ENCODE measurements at places on chromosomes 7 and 10.

DNA sequence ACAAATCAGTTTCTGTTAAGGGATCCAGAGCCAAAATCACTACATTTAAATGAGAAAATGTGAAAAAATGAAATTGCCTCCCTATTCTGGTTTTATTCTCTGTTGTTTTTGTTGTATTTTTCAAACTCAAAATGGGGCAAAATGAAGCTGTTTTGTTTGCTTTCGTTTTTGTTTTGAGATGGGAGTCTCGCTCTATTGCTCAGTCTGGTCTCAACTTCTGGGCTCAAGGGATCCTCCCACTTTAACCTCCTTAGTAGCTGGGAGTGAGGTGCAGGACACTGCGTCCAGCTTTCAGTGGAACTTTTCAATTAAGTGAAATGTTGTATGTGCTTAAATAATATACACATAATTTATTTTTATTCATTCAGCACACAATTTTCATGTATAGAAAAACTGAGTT, 205.0 kb downstream of the SORCS1 start:
- DNase-seq: no peak

- DNase-seq: no peak
These were observed 91.3 kb upstream of the BET1 start for GRCh38 chr7:94095316-94096009.

DNA sequence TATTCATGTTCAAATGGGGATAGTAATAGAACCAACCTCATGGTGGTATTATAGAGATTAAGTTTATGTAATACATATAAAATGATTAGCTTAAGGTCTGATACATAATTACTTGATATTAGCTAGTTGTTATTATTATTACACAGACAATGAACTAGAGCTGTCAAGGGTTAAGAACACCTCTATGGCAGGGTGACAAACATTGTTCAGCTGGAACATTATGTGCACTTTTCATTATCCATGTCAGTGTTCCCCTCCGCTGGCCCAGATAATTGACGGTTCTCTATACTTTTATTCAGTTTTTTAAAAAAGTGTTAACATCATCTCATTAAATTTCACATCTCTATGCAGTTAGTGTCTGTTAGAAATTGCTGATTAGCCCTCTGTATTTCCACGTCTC, 142.1 kb downstream of the CDK14 start:
- DNase-seq: no peak

DNA sequence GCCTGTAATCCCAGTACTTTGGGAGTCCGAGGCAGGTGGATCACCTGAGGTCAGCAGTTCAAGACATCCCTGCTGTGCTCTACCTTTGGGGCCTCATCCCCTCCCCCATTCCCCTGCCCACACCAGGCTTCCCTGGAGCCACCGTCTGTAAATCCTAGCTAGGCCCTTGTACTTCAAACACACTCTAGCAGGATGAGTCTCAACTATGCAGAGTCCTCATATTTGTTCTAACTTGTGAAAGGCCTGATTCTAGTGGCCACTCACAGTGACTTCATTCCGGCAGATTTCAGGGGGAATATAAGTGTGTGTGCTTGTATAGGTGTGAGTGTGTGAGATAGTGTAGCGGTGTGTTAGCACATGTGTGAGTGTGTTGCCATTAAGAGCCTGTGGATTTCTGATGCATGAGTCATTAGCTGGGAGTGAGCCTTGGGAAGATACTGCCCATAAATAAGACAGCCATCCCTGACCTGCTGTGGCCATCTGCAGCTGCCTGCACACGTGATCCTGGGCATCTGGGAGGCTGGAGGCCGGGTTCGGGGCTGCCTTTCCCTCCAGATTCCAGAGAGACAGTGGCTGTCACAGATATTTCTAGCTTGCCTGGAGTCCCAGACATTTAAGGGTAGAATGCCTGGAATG, 1.7 kb upstream of the NEURL1 start:
- no peak for DNase-seq

- DNase-seq: no peak
These were observed 27.7 kb upstream of the PRKAR1B start for GRCh38 chr7:754531-755412.

DNA sequence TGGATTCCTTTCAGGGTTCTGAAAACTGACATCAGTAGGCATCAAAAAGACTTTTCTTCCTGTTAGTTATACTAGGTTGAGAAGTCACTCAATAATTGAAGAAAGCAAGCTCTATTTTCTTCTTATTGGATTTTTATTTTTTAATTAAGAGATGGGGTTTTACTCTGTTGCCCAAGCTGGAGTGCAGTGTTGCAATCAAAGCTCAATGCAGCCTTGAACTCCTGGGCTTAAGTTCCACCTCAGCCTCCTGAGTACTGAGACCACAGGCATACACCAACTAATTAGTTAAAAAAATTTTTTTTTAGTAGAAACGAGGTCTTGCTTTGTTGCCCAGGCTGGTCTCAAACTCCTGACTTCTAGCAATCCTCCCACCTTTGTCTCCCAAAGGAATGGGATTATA, 28.0 kb downstream of the PIP4K2A start:
- DNase-seq: no peak

- DNase-seq: no peak
These were observed 9.4 kb upstream of the CALML5 start for GRCh38 chr10:5508786-5509185.

GRCh38 chr10:64376167-64376566, 855.0 kb downstream of the REEP3 start:
- no peak for DNase-seq

- no peak for DNase-seq
These were observed 12.8 kb upstream of the LRRC4 start for GRCh38 chr7:128044064-128044463.

GRCh38 chr10:1374511-1375345, 318.5 kb downstream of the WDR37 start:
- DNase-seq: no peak

- DNase-seq: no peak
These were observed 161.9 kb downstream of the BMPER start for GRCh38 chr7:34067005-34067778.

DNA sequence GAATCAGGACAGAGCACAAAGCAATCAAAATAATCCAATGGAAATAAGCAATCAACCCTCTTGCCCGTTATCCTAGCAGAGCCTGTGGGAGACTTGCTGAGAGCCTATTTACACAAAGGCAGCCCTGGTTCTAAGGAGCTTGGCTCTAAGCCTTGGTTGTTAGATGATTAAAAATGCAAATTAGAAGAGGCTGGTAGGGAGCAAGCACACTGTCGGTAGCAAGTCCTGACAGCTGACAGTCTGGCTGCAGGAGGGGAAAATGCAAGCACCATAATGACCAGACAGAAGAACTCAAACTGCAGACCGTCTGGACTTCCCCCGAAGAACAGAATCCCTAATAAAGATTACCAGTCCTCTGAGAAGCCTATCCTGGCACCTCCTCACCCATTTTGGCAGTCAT, 131.8 kb upstream of the CTTNBP2 start:
- no peak for DNase-seq

DNA sequence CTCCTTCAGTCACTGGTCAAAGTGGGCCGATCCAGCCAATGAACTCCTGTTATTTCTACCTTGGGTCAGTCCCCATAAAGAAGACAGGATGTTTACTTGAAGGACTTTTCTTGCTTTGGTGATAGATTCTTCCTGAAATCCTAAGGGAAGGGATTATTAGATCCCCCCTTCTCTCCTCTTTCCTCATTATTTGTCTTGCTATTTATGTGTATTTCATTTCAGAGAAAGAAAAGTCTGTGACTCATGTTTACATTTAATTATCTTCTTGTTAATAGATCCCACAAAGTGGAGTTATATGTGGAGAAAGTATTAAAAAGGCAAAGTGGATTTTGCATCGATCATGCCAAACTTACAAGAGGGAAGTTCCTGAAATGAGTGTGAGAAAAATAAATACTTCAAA, 341.5 kb downstream of the PHTF2 start:
- no peak for DNase-seq

- DNase-seq: no peak
These were observed 75.1 kb downstream of the ANKRD61 start for GRCh38 chr7:6106140-6106904.

DNA sequence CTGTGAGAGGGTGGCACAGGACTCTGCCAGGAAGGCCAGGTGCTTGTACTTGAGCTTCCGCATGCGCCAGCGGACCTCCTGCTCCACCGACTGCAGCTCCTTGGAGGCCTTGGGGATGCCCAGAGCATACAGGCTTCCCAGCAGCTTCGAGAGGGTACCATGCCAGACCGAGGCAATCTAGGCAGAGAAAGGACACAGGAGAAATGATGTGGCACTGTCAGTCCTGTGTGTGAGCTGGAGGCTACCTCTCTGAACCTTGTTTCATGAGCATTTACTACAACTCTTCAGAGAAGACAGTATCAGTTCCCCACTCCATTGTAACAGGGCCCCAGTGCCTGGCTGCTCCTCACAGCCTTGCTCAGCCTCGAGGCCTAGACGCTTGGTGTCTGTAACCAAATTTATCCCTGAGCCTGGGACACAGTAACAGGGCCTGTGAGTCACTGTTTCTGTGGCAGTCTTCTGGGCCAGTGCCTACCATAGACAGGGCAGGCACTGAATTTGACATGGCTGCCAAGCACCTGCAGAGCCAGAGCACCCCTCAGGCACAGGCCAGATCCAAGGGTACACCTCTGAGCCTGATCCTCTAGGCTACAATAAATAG, 5.8 kb downstream of the TBRG4 start:
- DNase-seq: no peak

DNA sequence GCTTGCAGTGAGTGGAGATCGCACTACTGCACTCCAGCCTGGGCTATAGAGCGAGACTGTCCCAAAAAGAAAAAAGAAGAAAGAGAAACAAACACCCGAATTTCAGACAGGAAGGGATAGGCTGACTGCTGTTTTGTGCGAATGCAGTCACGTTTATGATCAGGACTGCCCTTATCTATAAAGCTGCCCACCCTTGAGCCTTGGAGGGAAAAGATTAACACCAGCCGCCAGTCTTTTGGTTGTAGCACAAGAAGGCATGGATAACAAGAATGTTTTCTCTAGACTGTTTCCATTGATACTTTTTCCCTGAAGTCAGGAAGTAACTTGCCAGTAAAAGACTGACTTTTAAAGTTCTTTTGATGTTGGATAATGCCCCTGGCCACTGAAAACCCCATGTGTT, 314.0 kb downstream of the BICC1 start:
- DNase-seq: no peak

DNA sequence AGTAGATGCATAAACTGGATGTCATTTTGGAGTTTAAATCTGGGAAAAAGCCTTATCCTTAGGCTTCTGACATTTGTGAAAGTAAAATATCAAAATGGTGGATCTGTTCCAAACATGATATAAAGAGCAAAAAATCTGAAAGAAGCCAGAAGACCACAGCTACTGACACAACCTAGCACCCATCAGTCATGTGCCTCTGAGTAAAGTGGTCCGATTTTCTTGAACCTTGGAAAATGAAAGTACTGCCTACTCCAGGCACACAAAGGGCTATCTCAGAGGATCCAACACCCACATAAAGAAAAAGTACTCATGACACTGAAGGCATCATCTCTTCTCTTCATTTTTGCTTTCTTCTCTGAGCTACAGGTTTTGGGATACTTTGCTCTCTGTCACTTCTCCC, 150.7 kb downstream of the KMT2E start:
- no peak for DNase-seq

DNA sequence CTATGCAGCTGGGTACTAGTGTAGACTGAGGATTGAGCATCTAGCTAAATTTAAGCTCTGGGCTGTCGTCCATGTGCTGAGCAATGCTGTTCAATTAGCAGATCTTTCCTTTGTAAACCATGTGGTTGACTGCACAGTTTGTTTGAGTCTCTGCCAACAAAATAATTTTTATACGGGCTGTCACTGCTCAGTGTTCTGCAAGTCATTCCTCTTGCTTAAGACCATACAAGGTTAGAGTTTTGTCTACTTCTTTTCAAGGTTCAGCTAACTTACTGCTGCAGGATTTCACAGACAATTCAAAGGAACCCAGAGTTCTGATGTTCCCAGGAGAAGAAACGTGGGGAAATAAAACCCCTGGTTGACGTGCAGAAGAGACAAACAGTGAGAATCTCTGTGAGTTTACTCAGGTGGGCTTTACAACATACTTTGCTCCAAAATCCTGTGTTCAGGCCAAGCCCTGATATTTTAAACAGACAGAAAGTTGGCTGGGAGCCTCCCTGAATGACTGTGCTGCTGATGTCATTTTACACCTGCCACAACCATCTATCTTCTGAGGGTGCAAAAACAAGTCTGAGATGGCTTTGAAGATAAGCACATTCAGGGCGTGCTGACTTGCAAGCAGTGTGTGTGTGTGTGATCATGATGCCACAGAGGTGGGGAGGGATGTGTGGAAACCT, 177.1 kb upstream of the SVIL start:
- peak; percentile 40 for DNase-seq

DNA sequence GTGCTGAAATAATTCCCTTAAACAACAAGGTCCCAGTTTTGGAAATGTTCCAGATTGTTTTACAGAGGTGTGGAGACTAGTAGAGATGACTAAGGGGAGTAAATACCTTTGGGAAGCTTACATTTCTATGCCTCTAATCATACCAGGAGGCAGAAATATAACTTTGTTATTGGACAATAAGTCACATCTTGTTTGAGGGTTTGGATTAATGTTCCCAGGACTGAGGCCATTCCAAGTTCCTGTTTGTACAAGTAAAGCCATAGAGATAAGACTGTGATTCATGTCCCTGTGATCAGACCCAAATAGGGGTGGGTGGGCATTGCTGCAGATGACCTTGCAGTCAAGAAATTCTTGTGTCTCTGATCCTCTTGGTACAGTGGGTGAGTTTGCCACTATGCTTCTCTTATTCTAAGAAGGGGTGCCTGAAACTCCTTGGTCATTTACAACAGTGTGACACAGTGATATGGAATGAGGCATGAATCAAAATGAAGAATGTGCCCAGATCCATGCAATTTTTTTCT, 508.3 kb downstream of the SORCS3 start:
- DNase-seq: no peak

DNA sequence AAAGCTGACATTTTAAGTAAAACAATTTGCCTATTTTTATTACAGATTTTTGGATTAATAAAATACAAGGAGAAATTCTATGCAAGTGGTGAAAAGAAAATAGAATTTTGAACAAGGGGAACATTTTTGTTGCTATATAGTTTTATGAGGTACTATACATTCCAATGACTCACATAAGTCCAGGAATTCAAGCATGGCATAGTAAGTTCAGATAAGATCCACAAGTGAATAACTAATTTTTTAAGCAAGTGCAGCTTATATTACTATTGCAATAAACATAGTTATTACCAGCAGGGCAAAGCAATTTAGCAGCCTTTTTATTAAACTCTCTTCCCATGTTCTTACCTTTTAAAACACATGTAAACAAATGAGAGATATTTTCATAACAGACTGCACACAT, 1123.5 kb upstream of the LRRN3 start:
- no peak for DNase-seq

DNA sequence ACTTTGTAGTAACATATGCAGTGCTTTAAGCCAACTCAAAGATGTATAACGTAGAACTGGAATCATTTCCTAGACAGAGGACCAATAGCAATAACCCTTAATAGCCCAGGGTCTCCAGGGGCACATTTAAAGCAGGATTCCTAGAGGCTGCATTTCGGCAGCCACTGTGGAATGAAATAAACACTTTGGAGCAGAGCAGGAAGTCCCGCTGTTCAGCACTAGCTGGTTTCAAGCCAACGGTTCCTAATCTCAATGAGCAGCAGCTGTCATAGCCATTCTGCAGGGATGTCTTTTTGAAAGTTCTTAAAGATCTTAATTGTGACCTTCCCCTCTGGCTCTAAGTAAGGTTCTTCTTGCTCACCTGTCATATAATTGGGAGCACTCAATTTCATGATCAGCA, 18.4 kb upstream of the MACROH2A2 start:
- no peak for DNase-seq

Measured in occipital lobe (tissue), 3 donors.